ENCODE measurements at places on chromosomes 5 and 9. TPM values are rescaled to one million over a fixed set of nuclear protein-coding genes. Genes with fewer than 3 reads are reported as not detected.

Gene CLIC3
- not detected for total RNA-seq

Gene RGMB
- 0.29 TPM for total RNA-seq

Gene SPATA31D4
- not detected for total RNA-seq

Gene MYOT
- total RNA-seq, result not detected

Gene LCN2
- not detected for total RNA-seq

Gene NEUROG1
- total RNA-seq, result not detected

Gene IL3
- 94.6 TPM for total RNA-seq

DNA sequence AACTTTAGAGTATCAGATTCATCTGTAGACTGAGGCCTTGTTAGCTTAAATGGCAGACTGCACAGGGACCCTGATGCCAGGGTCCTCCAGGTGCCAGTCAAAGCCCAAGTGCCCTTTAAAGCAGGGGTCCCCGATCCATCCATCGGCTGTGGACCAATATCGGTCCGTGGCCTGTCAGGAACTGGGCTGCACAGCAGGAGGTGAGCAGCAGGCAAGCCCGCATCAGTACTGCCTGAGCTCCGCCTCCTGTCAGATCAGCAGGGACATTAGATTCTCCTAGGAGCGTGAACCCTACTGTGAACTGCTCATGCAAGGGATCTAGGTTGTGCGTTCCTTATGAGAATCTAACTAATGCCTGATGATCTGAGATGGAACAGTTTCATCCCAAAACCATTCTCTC, 403.4 kb downstream of the RAB3C start:
- no peak for DNase-seq

DNA sequence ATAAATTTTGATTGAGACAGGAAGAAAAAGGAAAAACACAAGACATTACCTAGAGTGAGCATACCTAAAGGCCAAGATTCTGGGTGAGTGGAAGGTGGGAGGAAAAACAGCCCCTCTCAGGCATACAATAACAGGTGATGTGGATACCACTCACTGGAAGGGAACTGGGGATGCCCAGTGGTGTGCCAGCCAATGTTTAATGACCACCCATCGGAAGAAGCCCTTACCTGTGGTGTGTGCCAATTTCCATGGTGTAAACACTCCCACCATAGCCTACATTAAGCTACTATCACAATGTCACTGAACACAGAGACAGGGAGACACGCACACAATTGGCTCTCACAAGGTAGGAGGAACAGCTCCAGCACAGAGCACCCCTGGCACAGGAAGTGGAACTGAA, 63.5 kb downstream of the SEMA5A start:
- DNase-seq, result no peak

- no peak for DNase-seq
Measured at GRCh38 chr5:159456261-159456660, 126.0 kb upstream of the IL12B start.

DNA sequence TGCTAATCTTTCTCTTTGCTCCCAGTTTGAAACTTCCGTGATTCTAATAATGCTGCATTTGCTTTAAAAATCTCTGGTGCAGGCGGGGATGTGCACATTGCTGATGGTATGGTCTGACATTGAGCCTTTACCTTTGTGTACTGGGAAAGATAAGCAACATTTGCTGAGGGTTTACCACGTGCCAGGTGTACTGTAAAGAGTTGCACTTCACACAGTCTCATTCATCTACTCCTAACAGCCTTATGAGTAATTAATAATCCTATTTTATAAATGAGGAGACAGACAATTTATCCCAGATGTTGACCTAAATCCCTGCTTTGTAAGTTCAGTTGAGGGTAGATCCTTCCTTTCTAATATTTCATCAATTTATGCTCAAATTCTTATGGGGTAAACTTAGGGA, 726 bp upstream of the ADGRV1 start:
- DNase-seq, result no peak

DNA sequence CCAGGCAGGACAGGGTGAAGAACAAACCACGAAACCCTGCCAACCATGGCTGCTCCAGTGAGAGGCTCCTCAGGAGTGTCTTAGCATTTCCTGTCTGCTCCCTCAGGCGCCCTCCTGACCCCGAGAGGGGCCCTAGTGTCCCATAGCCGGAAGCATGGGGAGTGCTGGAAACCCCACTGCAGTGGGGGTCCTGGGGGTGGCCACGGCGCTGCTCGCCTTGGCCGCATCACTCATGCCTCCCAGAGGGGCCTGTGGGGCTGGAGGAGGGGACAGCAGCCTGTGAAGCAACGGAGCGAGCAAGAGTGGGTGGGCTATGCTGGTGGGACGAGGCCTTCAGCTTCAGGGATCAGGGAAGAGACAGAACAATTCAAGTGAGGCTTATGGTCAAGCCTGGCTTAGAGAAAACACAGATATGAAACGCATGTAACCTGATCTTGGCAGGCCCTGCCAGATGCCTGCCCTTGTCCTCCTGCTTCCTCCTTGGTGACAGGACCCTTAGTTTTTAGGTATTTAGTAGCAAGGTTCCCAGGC, 219.1 kb downstream of the FANCC start:
- no peak for DNase-seq

- no peak for DNase-seq
Measured at GRCh38 chr5:36585701-36586100, 20.7 kb upstream of the SLC1A3 start.

DNA sequence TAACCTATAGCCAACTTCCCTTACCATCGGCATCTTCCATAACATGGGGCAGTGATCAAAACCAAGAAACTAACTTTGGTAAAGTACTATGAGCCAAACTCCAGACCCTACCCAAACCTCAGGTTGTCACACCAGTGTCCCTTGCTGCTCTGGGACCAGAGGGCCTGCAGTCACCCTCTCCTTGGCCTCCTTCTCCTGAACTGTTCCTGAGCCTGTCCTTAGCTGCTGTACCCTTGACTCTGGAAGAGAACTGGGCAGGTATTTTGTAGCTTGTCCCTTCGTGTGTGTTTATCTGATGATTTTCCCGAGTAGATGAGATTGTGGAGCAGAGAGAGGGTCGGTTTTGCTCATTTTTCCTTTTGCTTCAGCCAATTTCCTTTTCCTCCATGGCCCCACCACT, 240.4 kb downstream of the SYK start:
- no peak for DNase-seq

GRCh38 chr5:5037674-5038073, 102.5 kb upstream of the ADAMTS16 start:
- no peak for DNase-seq

GRCh38 chr5:81838307-81838906, 87.5 kb upstream of the SSBP2 start:
- no peak for DNase-seq

DNA sequence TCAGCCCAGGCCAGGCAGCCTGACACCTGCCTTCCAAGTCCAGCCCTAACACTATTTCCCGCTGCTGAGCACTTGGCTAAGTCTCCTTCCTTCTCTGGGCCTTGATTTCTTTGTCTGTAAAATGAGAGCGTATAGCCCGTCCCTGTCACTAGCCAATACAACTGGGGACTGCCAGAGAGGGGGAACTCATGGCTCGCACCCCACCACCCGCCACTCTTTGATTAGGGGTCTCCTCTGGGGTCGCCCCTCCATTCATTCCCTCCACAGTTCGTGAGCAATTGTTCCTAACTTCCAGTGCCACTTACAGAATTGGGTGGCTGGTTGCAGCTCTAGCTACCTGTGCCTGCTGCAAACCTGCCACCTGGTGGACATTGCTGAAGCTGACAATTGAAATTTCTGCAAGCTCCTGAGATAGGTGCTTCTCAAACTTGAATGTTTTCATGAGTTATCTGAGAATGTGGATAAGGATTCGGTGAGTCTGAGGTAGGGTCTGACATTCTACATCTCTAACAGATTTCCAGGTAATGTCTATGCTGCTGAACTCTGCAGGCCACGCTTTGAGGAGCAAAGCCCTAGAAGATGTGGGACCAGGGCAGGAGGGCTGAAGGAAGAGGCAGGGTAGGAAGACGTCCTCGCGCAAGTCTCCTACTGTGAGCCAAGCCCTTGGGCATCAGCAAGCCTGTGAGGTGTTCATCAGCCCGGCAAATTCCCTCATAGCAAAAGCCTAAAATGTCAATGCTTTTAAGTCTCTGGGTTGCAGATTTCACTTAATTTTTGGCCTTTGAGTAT, 13.3 kb upstream of the RECK start:
- peak; percentile 44 for DNase-seq

GRCh38 chr5:140221697-140222223, 46.8 kb downstream of the CYSTM1 start:
- DNase-seq, result no peak

DNA sequence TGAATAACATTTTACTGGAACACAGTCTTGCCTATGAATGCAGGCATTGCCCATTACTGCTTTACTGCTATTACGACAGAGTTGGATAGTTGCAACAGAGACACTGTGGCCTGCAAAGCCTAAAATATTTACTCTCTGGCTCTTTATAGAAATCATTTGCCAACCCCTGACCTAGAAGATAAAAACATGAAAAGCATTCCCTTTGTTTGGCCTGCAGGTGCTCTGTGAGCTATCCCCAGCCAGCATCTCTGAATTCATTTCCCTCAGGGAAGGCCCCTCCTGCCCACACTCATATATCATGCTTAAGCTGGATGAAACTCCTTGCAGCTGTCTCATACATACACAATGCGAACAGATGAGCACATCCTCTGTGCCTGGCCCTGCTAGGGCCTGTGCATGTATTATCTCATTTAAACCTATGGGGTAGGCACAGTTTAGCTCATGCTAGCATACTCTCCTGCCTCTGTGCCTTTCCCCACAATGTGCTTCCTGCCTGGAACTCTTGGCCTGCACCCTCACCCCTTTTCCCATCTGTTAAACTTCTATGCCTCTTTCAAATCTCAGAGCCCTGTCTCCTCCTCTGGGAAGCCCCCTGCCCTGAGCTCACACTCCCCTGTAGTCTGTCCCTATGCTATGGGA, 193.1 kb downstream of the PAX5 start:
- no peak for DNase-seq

DNA sequence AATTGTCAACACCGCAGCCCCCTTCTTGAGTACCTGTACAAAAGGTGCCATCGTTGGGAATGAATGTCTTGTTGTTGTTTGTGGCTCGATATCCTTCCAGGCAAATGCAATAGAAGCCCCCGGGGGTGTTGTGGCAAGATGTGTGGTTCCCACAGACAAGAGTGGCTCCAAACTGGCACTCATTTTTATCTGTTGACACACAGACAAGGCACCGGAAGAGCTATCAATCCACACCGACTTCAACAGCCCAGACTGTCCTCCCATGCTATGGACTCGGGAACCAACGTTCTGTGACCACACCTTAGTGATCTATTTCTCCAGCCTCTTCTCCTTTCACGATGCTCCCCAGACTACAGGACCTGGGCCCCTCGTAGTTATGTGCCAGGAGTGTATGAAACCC, 25.9 kb downstream of the SUSD1 start:
- DNase-seq, result no peak

GRCh38 chr9:136584934-136585333, 39.1 kb upstream of the NOTCH1 start:
- DNase-seq, result no peak

GRCh38 chr5:14149672-14150274, 6.6 kb downstream of the TRIO start:
- DNase-seq, result no peak

DNA sequence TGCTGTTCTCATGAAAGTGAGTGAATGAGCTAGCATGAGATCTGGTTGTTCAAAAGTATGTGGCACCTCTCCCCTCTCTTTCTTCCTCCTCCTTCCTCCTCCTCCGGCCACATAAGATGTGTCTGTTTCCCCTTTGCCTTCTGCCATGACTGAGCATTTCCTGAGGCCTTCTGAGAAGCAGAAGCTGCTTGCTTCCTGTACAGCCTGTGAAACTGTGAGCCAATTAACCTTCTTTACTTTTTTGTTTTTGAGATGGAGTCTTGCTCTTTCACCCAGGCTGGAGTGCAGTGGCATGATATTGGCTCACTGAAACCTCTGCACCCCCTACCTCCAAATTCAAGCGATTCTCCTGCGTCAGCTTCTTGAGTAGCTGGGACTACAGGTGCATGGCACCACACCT, 6.1 kb downstream of the S100Z start:
- DNase-seq, result peak; percentile 26

DNA sequence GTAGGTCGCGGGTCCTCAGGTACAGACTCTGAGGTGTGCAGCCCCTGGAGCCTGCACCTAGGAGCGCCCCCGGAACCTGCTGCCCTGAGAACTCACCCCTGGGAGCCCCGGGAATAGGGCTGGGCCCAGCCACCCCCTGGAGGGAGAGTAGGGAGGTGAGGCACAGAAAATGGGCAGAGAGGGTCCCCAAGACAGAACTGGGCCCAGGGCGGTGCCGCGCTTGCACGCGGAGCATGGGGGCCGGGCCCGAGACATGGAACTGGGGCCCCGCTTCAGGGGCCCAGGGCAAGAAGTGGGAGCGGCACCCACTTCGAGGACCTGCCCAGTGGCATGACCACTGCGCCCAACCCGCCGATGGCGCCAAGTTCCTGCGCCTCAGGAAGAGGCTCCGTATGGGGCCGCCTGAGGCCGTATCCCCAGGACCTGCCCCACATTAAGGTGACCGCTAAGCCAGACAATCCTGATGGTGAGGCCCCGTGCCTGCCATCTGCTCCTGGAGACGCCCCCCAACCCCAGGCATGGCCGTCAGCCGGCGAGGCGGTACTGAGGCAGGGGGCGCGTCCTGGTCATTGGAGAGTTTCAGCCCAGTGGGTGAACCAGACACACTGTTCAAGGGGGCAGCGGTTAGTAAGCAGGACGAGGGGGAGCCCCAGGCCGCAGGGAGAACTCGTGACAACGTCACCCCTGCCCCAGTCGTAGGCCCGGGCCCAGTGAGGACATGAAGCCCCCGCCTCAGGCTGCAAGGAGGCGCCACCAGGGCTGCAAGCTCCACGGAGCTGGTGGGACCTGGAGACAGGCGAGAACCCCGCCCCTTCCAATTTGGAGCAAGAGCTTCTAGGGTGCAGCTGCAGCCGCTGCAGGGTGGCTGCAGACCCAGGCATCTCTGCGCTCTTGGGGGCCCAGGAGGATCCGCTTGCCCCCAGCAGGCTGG, 89.5 kb upstream of the PUM3 start:
- no peak for DNase-seq

GRCh38 chr9:87513880-87514535, 16.3 kb downstream of the DAPK1 start:
- no peak for DNase-seq

GRCh38 chr9:121738968-121739367, 87.5 kb downstream of the DAB2IP start:
- DNase-seq, result no peak

DNA sequence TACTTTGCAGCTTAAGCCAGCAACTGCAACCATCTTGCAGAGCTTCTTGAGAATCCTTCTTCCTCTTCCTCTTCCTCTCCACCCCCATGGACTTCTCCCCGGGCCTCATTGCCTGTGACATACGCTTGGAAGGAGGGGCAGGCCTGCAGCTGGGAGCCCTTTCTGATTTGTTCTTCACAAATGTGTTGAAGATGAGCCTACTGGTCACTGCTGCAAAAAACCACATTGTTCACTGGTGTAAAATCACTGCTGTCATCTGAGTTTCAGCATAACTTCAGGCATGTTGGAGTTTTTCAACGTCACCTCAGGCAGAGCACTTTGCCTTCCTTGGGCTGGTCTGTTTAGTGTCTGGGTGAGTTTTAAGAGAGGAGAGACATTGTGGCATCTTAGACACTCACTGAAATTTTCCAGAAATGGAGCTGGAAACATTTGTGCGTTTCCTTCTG, 7.9 kb downstream of the TJP2 start:
- DNase-seq, result no peak

- no peak for DNase-seq
Measured at GRCh38 chr5:180136630-180137381, 65.2 kb upstream of the RNF130 start.

GRCh38 chr5:127994087-127994660, 89.4 kb upstream of the SLC12A2 start:
- no peak for DNase-seq

Measured in activated T-helper 1 cell treated with anti-CD3 and anti-CD28 coated beads, Interleukin-12 subunit alpha, Interleukin-12 subunit beta, Interleukin-2, Interleukin-4 antibody, amounts not matched to agents 30 ng/mL and 10 ng/mL and 1 ng/mL, durations not matched to agents 14 hours and 24 hours and 36 hours (primary cell).